Stimulated activated CD8-positive, alpha-beta memory T cell treated with anti-CD3 and anti-CD28 coated beads, Interleukin-15, amount 100 ng/mL, for 4 hours (primary cell): ENCODE measurements at places on chromosomes 1 and 21.

GRCh38 chr1:35656863-35657232 is 15.5 kb upstream of the PSMB2 start:
- DNase-seq, result no peak

GRCh38 chr1:66954208-66954607 is 29.4 kb downstream of the MIER1 start:
- no peak for DNase-seq

DNA sequence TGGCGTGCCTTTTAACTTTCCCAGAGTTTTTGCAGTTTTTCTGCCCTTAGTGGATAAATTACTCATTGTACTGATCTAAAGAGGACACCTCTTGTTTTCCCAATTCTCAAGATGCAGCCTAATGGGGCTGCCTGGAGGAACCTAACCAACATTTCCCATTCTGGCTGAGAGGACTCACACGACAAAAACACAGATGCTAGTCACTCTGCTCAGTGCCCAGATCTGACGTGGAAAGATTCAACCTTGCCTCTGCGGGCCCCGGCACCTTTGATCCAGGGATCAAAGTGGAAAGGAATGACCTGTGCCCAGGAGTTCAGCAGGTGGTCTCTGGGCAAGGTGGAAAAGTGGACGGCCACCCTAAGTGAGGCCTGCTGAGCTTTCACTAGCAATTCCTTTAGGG is 162.4 kb upstream of the FMN2 start:
- no peak for DNase-seq

DNA sequence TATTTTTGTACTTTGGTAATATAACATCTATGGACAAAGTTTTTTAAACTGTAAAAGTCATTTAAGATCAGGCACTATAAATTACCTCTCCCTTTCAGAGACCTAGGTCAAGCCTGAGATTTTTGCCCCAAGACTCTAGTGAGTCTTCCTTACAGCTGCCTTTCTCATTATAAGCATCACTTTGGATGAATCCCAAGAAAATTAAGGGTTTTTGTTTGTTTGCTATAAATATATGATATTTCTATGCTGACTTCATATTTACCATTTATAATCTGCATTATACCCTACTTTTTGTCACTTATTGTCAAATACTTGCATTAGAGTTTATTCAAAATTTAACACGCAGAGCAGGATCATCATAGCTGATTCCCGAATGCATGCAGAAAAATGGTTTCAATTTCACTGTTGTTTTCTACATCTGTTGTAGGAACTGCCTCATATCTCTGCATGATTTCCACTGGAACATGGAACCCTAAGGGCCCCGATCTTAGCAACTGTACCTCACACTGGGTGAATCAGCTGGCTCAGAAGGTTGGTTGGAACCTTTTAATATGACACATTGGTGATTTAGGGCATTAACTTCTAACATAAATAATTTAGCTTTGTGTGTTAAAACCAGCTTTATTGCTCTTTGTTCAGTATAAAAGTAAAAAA is 150.0 kb downstream of the ADGRL2 start:
- no peak for DNase-seq

- DNase-seq, result no peak
Observed at GRCh38 chr21:21632926-21633325, 634.7 kb downstream of the NCAM2 start.

- DNase-seq, result no peak
Observed at GRCh38 chr1:1284221-1285101, 4.2 kb downstream of the SCNN1D start.

- DNase-seq, result no peak
Observed at GRCh38 chr21:21955204-21955603, 957.0 kb downstream of the NCAM2 start.

DNA sequence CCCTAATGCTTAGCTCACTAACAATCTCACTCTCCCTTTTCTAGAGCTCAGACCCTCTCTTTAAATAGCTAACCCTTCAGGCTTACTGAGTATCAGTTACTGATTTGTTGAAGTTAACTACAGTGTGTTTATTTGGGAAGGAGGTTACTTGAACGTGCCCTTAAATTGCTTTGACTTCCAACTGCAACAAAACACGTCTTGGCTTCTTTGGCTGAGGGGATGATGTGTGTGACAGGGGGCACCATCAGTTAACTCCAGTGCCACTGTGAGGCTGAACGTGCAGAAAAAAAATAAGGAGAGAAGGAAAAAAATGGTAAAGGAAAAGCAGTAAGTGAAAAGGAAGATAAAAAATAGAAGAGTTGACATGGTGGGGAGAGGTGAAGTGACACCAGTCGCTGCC is 75.1 kb upstream of the NRIP1 start:
- no peak for DNase-seq

DNA sequence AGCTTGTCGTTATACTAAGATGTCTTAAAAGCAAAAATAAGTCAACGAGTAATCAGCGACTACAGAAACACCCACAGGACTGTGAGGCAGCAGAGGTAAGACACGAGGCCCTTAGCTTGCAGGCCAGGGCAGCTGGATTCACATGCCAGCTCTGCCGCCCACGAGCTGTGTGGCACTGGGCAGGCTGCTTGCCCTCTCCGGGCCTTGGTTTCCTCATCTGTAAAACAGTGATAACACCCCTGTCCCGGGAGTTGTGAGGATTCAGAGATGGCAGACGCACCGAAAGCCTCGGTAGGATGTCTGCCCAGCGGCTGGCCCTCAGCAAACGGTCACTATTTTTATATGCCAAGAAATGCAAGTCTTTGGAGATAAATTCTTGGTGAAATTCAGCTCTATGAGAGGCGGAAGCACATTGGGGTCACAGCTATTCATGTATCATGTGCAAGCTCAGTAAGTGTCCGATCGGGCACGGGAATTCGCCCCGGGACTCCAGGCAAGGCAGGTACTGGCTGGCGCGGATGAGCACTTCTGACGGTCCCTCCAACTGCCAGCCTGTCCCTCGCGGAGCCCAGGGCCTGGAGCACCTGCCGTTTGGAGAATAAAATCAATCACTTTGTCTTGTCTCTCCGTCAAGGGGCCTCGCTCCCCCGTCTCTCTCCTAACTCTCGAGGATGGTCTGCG is 1.1 kb downstream of the C2CD2 start:
- DNase-seq, result no peak

DNA sequence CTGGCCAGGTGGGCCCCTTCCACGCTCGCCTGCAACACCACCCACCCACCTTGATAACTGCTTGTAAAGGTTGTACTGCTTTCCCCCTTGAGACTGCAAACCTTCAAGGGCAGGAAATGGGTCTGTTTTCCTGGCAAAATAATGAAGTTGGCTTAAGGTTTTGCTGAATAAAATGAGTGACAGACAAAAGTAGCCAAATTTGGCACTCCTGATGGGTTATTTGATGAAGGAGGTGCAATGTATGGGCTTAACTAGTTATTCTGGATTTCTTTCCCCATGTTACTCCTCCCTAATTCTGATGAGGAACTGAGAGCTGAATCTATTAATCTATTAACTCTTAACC is 14.6 kb upstream of the HLCS start:
- no peak for DNase-seq

DNA sequence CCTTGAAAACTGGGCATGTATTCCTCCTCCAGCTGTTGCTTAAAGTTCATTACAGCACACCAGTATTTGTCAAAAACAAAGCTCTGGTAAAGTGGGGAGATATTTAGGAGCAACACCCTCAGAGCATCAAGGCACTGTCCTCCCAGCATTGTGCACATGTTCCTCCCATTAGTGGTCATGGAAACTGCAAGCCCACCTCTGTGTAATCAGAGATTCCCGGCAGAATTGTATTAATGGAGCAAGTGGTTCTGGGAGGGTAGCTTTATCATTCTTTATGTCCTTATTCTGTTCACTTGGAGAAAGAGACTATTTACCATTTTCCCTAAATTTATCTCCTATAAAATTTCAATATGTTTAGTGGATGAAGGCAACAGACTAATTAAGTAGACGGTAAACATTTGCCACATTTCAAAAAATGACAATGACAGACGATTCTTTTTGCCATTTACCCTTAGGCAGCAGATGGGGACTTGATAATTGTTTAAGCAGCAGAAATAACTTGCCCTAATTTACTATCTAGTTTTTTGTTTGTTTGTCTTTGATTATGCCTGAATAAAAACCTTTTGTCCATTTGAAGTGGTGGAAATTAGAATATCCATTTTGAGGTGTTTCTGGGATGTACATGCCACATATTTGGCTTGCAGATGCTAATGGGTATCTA is 289.6 kb upstream of the ST6GALNAC5 start:
- no peak for DNase-seq

- DNase-seq, result no peak
Observed at GRCh38 chr1:205656236-205656635, 24.1 kb downstream of the SLC45A3 start.

- no peak for DNase-seq
Observed at GRCh38 chr1:44609412-44609767, 64.9 kb downstream of the TMEM53 start.

- DNase-seq, result no peak
Observed at GRCh38 chr1:66599899-66600737, 66.2 kb downstream of the SGIP1 start.

DNA sequence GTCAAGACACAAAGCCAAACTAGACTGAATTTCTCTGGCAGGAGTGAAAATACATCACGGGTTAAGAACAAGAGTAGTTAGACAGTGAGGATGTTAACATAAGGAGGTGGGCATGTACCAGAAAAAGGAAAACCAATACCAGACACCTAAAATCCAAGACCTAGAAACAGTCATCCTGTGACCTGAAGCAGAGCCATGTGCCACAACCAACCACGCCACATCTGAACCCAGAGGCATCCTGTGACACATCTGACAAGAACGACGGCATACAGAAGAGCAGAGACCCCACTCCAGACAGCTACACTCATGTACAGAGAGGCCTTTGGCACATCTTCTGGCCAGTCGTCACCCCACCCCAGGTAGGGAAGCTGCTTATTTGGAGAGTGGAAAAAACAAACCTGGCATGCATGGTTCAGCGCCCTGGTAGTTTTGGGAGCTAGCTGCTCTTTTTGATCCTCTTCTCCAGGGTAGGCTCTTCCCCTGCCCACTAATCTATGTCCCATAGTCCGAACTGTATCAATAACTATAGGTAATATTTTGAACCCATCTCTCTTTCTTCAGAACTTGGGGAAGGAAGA is 72.1 kb downstream of the SLC45A1 start:
- DNase-seq, result no peak

GRCh38 chr1:193525917-193526710 is 339.7 kb upstream of the B3GALT2 start:
- no peak for DNase-seq
